ENCODE measurements at places on chromosomes 11 and 22.
A peak's percentile ranks its signal among the peaks of the same experiment; 100 is the strongest.

- peaks cover 6% of the 10 kb centered on the region for H3K27me3 ChIP-seq
- H3K27ac ChIP-seq: peak overlapping the region; percentile 40
- H3K36me3 ChIP-seq: peaks cover 35% of the 10 kb centered on the region
- no peak for DNase-seq
- no peak overlapping the region for H3K4me3 ChIP-seq
These were observed 275.3 kb downstream of the C11orf87 start for GRCh38 chr11:109697140-109697843.

DNA sequence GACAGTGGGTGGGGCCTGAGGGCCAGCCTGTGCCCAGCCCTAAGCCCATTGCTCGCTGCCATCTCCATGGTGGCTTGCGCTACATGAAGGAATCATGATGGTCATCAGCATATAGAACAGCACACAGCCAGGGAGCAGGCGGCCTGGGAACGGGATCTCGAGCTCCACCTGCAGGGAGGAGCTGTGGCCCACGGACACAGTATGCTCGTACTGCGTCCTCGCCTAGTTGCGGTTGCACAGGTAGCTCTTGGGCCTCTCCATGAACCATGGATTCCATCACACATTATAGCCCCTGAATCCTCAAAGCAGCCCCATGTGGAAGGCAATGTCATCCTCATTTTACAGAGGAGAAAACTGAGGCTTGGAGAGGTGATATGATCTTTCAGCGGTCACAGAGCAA, 15.1 kb downstream of the SEC14L4 start:
- no peaks in the 10 kb centered on the region for H3K4me1 ChIP-seq
- no peak overlapping the region for H3K27ac ChIP-seq
- DNase-seq: no peak
- H3K4me3 ChIP-seq: no peak overlapping the region

DNA sequence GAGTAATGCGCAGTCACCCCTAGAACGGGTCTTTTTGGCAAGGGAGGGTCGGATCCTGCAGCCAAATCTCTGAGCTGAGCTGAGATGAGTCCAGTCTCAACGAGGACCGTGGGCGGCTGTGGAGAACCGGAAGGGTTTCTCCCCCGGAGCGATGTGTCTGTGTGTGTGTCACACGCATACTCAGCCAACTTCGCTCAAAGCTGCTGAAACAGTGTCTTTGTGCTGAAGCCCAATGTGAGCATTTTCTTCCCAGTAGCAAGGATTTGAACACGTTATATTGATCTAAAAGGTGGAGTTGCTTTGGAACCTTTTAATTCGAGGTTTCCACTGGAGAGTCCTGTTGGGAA, 1.4 kb upstream of the CELSR1 start:
- peak overlapping the region; percentile 20 for H3K4me3 ChIP-seq
- H3K36me3 ChIP-seq: no peaks in the 10 kb centered on the region
- peaks cover 10% of the 10 kb centered on the region for H3K4me1 ChIP-seq
- H3K27me3 ChIP-seq: peaks cover 16% of the 10 kb centered on the region
- DNase-seq: no peak

DNA sequence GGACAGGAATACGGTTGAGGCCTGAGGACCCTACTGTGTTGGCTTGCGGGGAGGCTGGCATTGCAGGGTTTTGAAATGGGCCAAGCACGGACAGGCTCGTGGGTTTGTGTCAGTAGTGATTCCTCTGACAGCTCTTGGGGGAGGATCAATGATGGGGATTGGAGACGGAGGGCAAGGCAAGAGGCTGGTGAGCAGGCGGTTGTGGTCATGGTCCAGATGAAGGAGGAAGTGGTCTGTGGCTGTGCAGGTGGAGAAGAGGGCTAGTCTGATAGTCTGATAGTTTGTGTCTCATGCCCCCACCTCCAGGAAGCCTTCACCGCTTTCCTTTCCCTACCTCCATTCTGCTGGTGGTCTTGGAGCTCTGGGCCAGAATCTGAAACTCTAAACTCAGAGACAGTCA, 3.0 kb downstream of the MAFF start:
- H3K36me3 ChIP-seq: no peaks in the 10 kb centered on the region
- H3K27me3 ChIP-seq: peaks cover 6% of the 10 kb centered on the region
- peaks cover 5% of the 10 kb centered on the region for H3K4me1 ChIP-seq
- no peak overlapping the region for H3K27ac ChIP-seq
- H3K4me3 ChIP-seq: no peak overlapping the region
- no peak for DNase-seq

DNA sequence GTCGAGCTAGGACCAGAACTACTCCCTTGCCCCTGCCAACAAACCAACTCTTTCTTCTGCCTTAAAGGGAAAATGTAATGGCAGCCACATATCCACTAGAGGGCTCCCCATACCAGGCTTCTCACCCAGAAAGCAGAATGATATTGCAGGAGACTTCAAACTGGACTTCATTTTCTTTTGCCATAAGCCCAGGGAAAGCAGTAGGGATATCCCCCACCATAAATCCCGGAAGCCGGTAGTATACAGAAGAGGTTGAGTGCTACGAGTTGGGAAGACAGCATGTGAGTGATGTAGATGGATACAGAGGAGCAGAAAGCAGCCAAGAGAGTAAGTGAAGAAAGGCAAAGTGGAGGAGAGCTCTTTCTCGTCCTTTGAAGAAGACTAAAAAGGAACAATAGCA, 12.1 kb downstream of the PLAAT5 start:
- H3K27ac ChIP-seq: no peak overlapping the region
- no peak for DNase-seq
- H3K4me3 ChIP-seq: no peak overlapping the region
- peaks cover 4% of the 10 kb centered on the region for H3K27me3 ChIP-seq

DNA sequence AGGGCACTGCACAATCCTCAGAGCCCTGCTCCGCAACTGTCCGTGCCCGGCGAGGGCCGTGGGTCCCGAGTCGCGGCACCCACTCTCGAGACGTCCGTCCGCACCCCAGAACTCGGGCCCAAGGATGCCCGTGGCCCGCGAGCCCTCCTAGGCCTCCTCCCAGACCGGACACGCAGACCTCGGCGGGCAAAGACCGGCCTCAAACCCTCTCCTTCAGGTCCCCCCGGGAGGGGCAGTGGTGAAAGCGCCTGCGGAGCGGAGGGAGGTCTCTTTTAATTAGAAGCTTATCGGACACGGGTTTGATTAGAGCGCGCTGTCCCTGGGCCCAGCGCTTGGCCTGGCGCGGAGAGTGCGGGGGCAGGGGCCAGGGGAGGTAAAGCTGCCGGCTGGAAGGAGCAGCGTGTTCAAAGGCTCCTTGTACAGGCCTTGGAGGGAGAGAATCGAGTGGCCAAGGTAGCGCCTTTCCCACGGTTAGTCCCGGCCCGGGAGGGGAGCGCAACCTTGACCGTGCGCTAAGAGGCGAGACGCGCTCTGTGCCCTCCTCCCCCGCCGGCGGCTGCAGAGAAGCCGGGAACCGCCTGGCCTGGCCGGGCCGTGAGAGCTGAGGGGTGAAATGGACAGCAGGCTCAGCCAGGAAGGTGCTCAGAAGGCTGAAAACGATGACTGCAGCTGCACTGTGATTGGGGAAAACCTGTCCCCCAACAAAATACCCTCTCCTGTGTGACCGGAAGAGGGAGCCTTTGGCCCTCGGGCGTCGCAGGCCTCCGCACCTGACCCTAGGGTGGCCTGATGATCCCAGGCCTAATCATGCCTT, 4.6 kb downstream of the WT1 start:
- H3K36me3 ChIP-seq: no peaks in the 10 kb centered on the region
- no peak overlapping the region for H3K4me3 ChIP-seq
- no peak overlapping the region for H3K27ac ChIP-seq
- DNase-seq: peak; percentile 53

DNA sequence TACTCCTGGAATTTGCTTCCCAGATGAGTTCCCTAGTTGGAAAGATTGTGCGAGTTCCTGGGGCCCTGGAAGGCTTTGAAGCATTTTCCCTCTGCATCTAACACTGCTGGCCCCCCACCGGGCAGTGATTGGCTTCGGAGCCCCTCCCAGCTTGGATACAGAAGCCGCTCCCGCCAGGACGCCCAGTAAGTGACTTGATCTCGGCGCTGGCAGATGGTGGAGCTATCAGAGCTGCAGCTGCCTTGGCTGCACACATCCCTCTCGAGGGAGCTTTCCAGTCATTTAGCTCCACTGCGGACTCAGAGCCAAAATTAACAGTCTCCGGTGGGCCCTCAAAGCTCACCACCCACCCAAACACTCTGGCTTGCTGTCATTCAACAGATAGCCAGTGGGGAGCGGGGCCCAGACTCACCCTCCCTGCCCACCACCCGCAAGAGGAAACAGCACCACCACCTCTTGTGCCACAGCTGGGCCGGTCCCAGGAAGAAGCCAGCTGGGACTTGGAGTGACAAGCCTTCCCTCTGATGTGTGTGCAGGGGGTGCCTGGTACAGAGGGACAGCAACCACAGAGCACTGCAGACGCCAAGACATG, 162.3 kb downstream of the TRIM29 start:
- DNase-seq: peak; percentile 81
- peaks cover 39% of the 10 kb centered on the region for H3K4me1 ChIP-seq
- H3K36me3 ChIP-seq: peaks cover 4% of the 10 kb centered on the region
- H3K27ac ChIP-seq: peak overlapping the region; percentile 68
- H3K4me3 ChIP-seq: peak overlapping the region; percentile 34
- peaks cover 12% of the 10 kb centered on the region for H3K27me3 ChIP-seq

GRCh38 chr11:6468712-6469495, 4.8 kb downstream of the TRIM3 start:
- no peak overlapping the region for H3K27ac ChIP-seq
- H3K4me3 ChIP-seq: no peak overlapping the region
- peak; percentile 81 for DNase-seq
- H3K27me3 ChIP-seq: peaks cover 7% of the 10 kb centered on the region
- peaks cover 18% of the 10 kb centered on the region for H3K4me1 ChIP-seq

GRCh38 chr11:82308979-82309378, 424.7 kb downstream of the FAM181B start:
- H3K4me1 ChIP-seq: peaks cover 12% of the 10 kb centered on the region
- no peak overlapping the region for H3K4me3 ChIP-seq
- H3K27me3 ChIP-seq: no peaks in the 10 kb centered on the region
- no peak overlapping the region for H3K27ac ChIP-seq

- peaks cover 5% of the 10 kb centered on the region for H3K36me3 ChIP-seq
- DNase-seq: no peak
- H3K4me3 ChIP-seq: no peak overlapping the region
- peaks cover 16% of the 10 kb centered on the region for H3K4me1 ChIP-seq
- H3K27ac ChIP-seq: no peak overlapping the region
These were observed 30.9 kb downstream of the C11orf91 start for GRCh38 chr11:33669598-33670249.

- peaks cover 30% of the 10 kb centered on the region for H3K4me1 ChIP-seq
- no peaks in the 10 kb centered on the region for H3K36me3 ChIP-seq
- no peak overlapping the region for H3K27ac ChIP-seq
- H3K4me3 ChIP-seq: no peak overlapping the region
- DNase-seq: no peak
- no peaks in the 10 kb centered on the region for H3K27me3 ChIP-seq
These were observed 601.8 kb downstream of the INSC start for GRCh38 chr11:15716550-15716949.

DNA sequence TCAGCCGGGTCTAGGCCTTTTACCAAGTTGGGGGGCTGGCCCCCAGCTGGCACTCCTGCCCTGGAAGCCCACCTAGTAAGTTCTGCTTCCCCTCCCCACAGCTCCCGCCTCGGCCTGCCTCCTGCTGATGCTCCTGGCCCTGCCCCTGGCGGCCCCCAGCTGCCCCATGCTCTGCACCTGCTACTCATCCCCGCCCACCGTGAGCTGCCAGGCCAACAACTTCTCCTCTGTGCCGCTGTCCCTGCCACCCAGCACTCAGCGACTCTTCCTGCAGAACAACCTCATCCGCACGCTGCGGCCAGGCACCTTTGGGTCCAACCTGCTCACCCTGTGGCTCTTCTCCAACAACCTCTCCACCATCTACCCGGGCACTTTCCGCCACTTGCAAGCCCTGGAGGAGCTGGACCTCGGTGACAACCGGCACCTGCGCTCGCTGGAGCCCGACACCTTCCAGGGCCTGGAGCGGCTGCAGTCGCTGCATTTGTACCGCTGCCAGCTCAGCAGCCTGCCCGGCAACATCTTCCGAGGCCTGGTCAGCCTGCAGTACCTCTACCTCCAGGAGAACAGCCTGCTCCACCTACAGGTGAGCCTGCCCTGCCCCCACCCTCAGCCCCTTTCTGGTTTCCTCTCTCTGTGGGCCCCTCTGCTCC, 7.3 kb downstream of the RTN4RL2 start:
- peak overlapping the region; percentile 68 for H3K4me3 ChIP-seq
- H3K27me3 ChIP-seq: peaks cover 6% of the 10 kb centered on the region
- H3K27ac ChIP-seq: no peak overlapping the region
- no peak for DNase-seq
- peaks cover 27% of the 10 kb centered on the region for H3K4me1 ChIP-seq

All from glutamatergic neuron (in vitro differentiated cells).